Neural crest cell (in vitro differentiated cells): ENCODE measurements at places on chromosomes 1 and 21. TPM values are rescaled to one million over a fixed set of nuclear protein-coding genes. Genes with fewer than 3 reads are reported as not detected.

GRCh38 chr1:56215086-56215485 lies 364.3 kb downstream of the PLPP3 start:
- no peak for DNase-seq

The LPAR3 gene
- 1.2 and 1.3 TPM in 2 replicates for total RNA-seq

The OSCP1 gene
- total RNA-seq = 10.5 and 11.5 TPM in 2 replicates

- DNase-seq = no peak
Observed at GRCh38 chr1:20997602-20998224, 179.0 kb downstream of the EIF4G3 start.

DNA sequence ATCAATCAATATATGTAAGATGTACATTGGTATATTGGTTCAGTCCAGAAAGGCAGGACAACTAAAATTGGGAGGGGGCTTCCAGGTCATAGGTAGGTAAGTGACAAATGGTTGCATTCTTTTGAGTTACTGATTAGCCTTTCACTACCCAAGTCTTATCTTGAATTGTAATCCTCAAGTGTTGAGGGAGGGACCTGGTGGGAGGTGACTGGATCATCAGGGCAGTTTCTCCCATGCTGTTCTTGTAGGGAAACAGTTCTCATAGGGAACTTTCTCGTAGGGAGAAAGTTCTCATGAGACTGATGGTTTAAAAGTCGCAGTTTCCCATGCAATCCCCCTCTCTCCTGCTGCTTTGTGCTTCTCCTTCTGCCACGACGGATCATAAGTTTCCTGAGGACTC lies 809.2 kb downstream of the KCNT2 start:
- DNase-seq = no peak

- DNase-seq = no peak
Observed at GRCh38 chr1:208577381-208577905, 333.3 kb upstream of the PLXNA2 start.

DNA sequence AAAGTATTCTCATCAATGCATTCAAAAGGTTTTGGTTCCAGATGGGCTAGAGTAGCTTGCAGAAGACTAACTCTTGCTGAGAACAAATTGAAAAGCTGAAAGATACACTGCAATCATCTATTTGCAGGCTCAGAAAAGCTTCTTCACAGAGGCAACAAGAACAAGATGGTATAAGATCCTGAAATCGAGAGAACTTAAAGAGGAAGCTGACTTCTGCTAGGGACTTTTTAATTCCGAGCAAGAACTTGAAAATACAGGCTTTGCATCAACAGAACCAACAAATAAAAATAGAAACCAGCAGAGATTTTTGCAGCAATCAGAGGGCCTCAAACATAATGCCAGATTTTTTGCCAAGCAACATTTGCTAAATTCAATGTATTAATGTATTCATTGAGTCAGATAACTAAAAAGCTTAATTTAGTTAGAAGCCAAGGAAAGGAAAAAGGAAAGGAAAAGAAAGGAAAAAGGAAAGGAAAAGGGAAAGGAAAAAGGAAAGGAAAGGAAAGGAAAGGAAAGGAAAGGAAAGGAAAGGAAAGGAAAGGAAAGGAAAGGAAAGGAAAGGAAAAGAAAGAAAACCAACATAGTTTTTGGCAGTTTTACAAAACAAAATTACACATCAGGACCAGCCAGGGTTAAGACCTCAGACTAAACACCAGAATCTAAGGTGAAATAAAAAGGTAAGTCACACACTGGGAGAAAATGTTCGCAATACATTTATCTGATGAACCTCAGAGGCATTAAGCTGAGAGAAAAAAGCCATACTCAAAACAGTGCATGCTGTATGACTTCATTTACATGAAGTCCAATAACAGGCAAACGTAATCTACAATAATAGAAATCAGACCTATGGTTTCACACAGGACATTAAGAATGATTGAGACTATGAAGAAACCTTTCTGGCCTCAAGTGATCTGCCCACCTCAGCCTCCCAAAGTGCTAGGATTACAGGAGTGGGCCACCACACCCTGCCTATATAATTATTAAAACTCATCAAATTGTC lies 42.6 kb downstream of the FAF1 start:
- DNase-seq = no peak

The MRPL39 gene
- total RNA-seq = 36.5 and 39.0 TPM in 2 replicates

The CRYBG2 gene
- total RNA-seq = 3.8 and 6.3 TPM in 2 replicates

DNA sequence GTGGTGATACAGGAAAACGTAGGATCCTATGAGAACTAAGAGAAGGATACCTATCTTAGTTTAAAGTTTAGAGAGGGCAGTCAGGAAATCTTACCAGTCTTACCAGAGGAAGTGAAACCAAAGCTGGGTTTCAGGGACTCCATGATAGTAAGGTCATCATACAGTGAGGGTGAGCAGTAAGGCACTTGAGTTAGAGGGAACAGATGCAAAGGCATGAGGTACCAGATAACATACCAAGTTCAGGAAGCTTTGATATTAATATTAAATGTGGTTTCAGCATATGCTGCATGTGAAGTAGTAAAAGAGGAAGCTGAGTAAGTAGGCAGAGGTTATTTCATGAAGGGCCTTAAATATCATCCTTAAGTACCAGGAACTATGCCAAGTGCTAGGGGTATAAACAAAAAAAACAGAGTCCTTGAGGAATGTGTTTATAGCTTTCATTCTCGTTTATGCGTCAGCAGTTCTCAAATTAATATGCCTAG lies 16.9 kb downstream of the ATG4C start:
- DNase-seq = no peak

GRCh38 chr1:96771847-96772246 lies 50.3 kb downstream of the PTBP2 start:
- no peak for DNase-seq

DNA sequence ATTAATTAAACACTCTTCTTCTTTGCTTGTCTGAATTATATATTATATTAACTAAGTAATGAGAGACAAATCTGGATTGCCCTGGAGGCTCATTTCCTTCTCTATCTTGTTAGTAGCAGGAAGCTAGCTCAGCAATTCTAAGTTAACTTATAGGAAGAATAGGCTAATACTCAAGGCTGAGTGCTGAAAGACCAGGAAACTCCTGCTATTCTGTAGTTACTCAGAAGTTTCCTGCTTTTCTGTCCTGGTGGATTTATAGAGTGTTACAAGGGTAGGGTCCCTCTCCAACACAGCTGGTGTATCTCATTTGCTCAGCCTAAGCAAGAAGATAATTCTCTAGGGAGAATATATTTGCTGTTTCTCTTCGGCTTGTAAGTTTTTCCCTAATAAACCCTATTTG lies 29.2 kb downstream of the HSPA13 start:
- no peak for DNase-seq

DNA sequence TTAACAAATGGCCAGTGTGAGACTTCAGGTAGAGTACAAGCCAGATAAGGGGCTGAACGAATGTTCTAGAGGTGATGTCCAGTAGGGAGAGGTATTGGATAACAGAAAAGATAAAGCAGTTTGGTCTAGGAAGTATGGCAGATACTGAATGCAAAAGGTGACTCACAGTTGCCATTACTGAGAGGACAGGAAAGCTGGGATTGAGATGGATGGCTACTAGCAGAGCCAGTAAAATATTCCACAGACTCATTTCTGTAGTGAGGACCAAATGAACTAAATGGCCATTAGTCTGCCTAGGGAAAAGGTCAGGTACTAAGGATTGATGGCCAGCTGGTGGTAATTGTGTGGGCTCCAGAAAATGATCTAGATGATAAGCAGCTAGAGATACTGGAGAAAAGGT lies 11.5 kb downstream of the MACO1 start:
- DNase-seq = no peak

The CELA2B gene
- not detected in 2 replicates for total RNA-seq

The KRTAP23-1 gene
- not detected in 2 replicates for total RNA-seq

The LELP1 gene
- total RNA-seq = not detected in 2 replicates

GRCh38 chr1:44884746-44885145 lies 41.7 kb upstream of the PTCH2 start:
- no peak for DNase-seq

DNA sequence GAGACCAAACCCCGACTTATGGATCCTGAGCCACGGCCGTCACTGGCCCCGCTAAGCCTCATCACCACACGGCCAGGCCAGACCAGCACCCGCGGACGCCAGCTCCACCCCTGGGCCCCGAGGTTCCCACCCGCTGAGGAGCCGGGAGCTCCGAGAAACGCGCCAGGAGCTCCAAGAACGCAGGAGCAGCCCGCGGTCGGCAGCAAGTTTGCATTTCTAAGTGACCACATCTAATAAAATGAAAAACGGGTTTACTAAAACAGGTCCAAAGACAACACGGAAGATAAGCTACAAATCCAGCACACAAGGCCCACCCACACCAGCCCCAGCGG lies 8.1 kb upstream of the C1QTNF12 start:
- no peak for DNase-seq

The SLAMF7 gene
- not detected in 2 replicates for total RNA-seq

DNA sequence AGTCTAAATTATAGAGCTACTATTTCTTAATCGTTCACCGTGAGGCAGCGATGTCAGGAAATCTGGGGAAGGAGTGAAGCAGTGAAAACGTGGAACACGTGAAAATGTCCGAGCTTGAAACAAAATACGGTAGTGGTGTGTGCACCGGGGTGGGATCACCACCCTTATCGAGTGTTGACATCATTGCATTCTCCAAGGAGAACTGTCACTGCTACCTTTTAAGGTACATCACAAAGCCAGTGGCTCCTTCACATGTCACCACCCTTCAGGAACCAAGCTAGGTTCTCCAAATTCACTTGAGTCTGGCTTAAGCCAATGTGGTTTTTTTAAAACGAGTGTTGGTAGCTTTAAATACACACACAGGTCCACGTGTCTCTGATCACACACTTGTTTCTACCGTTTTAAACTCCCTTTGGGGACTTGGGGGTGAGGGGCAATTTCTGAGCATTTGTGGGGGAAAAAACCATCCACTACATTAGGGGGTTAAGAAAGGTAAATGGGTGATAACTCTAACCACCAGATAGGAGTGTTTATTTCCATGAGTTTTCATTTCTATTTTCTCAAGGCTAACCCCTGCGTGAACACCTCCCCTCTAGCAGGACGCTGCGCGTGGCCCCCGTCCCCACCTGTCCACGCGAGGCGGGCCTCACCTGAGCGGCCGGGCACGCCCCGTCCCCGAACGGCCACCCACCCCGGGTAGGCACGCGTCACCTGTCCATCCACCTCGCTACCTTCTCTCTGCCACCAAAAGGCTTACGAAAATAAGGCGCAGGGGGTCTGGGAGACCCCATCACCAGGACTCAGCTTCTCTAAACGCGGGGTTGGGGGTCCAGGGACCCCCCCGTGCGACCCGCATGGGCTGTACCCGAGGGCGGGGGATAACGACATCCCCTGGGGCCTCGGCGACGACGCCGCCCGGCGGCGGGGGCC lies 978 bp downstream of the PRDM15 start:
- no peak for DNase-seq

DNA sequence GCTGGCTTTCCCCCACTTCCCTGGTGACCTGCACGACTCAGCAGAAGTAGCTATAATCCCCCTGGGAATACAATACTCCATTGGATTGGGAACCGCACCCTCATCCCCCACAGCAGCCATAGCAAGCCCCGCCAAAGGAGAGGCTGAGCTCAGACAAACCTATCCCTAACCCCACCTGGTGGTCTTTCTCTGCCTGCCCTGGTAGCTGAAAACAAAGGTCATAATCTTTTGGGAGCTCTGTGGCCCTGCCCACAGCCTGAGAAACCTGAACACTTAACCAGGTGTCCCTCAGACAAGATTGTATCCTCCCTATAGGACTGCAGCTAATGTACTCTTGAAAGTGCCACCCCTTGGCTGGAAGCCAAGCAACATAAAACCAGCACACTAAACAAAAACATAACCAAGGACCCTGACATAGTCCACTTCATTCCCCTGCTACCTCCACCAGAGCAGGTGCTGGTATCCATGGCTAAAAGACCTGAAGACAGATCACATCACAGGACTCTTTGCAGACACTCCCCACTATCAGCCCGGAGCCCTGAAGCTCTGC lies 71.6 kb upstream of the RUNX1 start:
- DNase-seq = no peak

GRCh38 chr1:9275161-9275560 lies 17.5 kb upstream of the SPSB1 start:
- no peak for DNase-seq

- no peak for DNase-seq
Observed at GRCh38 chr1:119879510-119880434, 16.5 kb downstream of the ADAM30 start.

DNA sequence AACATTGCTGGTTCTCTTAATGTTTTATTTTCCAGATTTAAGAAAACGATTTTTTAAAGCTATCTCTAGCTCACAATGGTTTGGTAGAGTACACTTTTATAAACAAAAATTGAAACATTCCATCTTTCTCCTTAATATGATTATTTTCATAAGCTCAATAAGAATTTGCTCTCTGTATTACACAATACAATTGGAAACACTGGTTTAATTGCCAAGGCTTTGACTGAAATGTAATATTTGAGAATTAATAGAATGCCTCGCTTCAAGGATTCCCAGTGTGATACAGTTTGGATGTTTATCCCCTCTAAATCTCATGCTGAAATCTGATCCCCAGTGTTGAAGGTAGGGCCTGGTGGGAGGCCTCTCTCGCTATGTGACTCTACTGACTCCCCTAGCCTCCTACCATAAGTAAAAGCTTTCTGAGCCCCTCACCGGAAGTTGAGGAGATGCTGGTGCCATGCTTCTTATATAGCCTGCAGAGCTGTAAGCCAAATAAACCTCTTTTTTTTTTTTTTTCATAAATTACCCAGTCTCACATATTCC lies 67.4 kb downstream of the DDAH1 start:
- no peak for DNase-seq

DNA sequence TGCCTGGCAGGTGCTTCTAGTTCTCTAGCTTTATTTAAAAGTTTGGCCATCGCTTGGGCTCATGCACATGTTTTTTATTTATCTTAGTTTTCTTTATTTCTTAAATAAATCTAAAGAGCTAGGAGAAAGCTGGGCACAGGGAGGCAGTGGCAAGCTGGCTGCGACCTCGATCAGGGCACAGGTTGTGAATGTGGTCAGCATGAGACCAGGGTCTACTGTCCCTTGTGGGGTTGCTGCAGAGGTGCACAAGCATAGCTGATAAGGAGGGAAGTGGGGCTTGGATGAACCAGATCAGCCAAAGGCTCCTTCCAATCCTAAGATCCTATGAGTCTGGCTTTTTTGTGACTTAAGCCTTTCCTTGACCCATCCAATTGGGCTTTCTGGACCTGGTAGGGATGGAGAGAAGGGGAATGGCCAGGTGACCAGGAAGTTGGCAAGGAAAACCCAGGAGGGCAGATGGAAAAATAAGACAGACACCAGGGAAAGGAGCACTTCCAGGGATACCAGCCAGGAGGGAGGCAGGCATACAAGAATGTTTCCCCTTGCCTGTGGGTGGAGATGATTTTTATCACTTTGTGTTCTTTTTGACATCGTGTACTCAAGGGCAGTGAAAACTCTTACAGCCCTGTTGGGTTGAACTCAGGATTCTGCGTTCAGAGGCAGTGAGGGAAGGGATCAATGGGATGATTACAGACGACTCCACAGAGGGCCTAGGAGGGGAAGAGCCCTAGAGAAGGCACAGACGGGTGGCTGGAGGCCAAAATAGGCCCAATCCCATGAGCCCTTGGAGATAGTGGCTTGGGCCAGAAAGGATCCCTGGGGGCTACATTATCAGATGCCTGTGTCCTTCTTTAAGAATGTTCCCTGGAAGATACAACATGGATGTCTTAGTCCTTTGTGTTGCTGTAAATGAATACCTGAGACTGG lies 8.5 kb downstream of the CYP4B1 start:
- no peak for DNase-seq

GRCh38 chr1:214496126-214496525 lies 55.3 kb downstream of the PTPN14 start:
- DNase-seq = no peak

The MYBPHL gene
- 0.82 TPM in 1 of 2 replicates, not detected in the other for total RNA-seq
